ENCODE measurements at places on chromosomes 2 and 18.

DNA sequence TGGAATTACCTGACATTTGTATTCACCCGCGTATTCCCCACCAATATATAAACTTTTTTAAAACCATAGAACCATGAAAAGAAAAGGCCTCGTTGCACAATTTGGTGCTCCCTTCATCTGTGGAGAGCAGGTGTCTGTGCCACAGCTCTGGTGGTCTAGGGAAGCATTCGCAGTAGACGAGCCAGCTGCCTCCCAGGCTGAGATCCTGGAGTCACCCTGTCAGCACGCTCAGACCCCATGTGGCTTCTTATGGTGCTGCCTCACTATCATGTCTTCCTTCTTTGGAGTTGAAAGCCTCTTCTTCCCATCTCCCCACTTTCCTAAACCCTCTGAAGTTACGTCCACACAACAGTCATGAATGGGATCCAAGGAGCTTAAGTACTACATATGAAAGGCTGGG, 38.4 kb upstream of the ACKR3 start:
- no peak for DNase-seq

- no peak for DNase-seq
Measured at GRCh38 chr2:76749858-76750257, 772.3 kb downstream of the LRRTM4 start.

GRCh38 chr2:63003351-63003750, 47.3 kb upstream of the OTX1 start:
- DNase-seq, result no peak

GRCh38 chr18:33833842-33834241, 255.8 kb downstream of the ASXL3 start:
- DNase-seq, result no peak

DNA sequence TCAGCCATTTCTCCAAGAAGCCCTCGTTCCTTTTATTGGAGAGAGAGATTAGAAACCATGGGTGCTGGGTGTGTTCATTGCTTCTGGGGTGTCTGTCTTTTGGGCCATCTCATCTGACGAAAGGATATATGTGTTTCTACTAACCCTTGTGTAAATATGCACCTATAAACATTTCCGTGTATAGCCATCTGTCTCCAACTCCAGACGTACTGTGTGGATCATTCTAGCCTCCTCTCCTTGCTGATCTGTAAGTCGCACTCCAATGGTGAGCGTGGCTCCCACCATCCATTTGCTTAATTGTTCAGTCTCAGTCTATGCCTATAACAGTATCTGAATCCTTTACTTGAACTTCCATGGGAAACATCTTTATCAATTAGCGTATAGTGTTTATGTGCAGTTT, 1.8 kb downstream of the RBFA start:
- DNase-seq, result no peak

DNA sequence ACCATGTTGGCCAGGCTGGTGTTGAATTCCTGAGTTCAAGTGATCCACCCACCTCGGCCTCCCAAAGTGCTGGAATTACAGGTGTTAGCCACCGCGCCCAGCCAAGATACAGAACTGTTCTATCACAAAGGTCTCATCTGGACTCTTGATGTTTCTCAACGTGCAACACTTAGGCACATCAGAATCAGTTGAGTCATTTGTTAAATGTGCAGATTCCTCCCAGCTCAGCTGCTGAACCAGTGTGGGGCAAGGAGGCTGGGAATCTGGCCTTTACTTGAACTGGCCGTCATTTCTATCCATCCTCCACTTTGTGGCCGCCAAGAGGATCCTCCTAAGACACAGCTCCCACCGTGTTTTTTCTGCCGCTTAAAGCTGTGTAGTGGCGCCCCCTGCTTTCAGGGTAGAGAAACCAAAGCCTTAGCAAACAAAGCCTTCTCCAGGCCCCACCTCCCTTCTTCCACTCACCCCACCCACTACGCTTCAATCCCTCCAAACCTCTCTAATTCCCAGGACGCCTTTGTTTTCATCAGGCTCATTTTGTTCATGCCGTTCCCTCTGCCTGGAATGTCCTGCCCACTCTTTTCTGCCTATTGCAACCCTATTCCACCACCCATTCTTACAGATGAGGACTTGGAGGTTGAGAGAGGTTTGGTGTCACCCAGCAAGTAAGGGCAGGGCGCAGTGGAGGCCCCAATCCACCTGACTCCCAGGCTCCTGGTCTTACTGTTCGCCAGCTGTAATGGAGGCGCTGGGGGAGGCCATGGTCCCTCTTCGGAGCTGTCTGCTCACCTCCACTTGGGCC, 776 bp upstream of the SPEG start:
- DNase-seq, result no peak

DNA sequence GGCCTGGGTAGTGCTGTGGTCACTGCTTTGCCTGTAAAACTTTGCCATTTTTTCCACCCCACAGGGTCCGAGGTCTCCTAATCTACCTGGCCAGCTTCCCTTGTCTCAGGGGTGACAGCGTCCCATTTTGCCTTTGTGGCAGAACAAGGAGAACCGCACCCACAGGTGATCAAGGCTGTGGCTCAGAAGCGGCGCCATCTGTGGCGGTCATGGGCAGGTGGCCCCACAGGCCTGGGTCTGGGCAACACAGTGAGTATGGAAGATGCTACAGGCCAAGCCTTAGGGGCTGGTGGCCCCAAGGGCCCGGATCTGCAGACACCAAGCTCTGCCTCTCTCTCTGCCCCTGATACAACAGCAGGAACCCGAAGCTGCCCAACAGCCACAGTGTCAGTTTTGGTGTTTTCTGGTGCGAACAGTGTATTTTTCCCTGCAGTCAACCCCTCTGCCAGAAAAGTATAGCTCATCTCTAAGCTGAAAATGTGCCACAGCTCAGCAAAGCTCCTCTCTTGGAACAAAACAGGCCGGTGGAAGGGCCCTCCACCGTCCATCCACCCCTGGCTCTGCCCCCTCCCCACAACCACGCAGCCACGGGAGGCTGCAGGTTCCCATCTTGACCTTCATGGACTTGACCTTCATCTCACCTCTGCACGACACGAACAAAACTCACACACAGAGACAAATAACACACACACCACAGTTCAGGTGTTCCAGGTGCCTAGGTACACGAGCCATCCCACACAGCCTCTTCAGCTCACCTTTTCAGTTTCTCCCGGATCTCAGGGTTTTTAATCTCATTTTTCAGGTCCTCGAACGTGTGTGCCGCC, 96.7 kb downstream of the PXDN start:
- no peak for DNase-seq

GRCh38 chr18:45370255-45371010, 244.8 kb upstream of the SLC14A2 start:
- DNase-seq, result no peak
